CD8-positive, alpha-beta T cell (primary cell): ENCODE measurements at places on chromosomes 1 and 21.

- no peak for DNase-seq
Observed at GRCh38 chr1:71788113-71788512, 494.2 kb downstream of the NEGR1 start.

DNA sequence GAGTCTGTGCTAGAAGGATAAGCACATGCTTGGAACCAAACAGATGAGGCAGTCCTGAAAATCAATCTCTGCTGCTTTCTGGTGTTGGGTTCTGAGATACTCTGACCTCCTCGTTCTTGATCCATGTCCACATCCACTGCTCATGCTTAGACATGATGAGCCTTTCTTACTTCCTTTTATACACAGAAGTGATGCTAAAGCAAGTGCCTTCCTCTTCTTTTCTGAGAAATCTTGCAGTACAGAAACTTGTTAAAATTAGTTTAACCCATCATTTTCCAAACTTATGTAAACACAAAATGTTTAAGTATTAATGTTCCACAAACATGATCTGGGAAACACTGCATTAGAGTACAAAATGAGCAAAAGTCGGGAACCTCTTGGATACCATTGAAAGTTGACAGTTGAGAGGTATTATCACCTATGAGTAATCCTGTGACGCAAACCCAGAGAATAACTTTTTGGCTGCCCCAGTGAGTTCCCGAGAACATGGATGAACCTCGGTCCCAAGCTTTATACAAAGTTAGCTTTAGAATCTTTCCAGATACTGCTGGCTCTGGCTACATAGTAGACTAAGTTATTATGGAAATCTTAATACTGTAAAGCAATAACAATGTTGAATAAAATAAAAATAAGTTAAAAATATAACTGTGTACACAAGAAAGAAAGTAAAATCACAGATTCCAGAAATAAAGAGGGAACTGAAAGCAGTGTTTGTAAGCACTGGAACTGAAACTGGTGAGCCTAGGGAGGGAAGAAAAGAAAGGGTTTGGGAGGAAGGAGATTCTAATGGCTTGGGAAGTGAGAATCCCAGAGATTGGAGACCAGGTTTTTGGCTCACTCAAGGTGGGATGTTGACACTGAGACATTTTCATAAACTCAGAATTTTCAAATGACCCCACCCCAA is 429.3 kb upstream of the RUNX1 start:
- no peak for DNase-seq

- DNase-seq = no peak
Observed at GRCh38 chr1:204255966-204256365, 42.2 kb upstream of the GOLT1A start.

DNA sequence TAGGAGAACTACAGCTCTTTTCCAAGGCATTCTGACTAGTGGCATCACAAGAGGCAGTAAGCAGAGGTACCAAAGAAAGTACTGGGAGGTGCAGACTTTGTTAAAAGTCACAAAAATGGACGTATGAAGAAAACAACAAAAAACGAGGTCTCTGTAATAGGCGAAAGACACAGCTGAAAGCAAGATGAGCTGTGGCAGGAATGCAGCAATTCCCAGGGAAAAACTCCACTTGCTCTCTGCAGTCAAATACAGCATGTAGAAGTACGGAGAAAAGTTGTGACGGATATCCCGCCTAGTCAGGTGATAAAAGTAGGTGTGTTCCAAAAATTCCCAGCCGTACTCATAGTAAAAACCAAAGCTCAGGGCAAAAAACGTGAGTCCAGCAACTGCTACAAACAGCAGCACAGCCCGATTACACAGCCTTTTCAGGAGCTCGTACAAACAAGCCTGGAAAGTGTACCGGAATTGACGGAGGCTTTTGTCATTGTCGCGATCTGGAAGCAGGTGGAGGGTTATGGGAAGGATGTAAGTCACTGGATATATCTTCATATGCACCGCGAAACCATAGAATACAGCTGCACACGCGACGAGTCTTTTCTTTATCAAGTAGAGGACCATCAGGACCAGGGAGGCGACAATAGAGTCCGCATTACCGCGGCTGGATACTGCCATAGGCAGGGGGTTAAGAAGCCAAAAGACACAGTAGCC is 979 bp downstream of the PIGM start:
- DNase-seq = no peak

DNA sequence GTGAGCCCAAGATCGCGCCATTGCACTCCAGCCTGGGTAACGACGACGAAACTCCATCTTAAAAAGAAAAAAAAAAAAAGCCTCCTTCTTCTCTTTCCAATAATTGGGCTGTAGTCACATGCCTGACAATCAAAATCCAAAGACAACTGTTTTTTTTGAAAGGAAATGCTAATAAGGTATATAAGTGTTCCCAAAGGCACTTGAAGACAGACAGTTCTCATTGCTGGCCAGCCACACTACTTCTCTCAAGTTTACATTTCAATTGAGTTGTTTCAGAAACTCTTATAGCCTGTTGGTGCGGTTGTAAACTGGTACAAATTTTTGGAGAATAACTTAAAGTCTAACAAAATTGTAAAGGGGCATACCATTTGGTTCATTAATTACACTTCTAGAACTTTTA is 23.3 kb downstream of the GATAD2B start:
- DNase-seq = no peak

DNA sequence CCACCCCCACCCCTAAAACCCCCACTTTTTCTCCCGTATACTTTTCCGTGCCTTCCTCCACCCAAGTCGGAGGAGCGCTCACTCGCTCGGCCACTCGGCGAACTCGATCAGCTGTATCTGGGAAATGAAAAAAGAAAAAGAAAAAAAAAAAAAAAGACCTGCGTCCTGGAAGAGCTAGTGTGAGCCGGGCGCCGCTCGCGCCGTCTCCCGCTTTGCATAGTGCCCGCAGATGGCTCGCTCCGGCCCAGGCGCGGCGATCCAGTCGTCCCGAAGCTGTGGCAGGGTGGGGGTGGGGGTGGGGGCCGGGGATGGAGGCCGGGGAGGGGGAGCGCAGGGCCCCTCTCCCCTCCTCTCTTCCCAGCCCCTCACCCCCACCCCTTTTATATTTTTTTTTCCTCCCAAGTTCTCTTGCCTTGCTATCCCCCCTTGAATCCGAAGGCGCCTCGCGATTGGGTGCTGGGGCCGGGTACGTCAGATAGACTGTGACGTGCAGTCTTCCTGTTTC is 299 bp upstream of the PROX1 start:
- no peak for DNase-seq
